ENCODE measurements at places on chromosomes 12 and 14. TPM values are rescaled to one million over a fixed set of nuclear protein-coding genes. Genes with fewer than 3 reads are reported as not detected.
A peak's percentile ranks its signal among the peaks of the same experiment; 100 is the strongest.

Gene TAS2R50
- 1.7 TPM for total RNA-seq

DNA sequence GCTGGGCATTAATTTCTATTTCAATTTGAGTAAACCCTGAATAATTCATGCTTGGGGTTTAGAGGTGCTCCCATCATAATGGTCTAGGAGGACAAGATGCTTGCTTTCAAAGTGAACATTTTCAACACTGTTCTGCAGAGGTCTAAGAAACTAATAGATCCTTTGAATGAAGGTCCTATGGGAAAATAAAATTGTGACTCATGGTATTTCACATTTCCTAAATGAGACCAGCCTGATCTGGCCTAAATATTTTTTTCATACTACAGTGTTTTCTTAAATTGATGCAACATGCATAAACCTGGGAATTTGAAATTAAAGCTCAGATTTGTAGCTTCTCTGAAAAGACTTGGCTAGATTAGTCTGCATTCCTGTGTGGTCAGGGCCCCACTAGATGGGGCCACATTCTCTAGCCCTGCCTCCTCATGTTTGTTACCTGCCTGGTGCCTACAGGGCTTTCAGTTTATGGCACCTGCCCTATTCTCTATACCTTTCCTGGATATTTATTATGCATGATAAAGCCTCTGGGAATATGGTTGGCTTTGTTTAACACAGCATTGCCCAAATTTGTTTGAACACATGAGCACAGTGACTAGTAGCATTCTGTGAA, 112.7 kb downstream of the METTL25 start:
- no peaks in the 10 kb centered on the region for H3K36me3 ChIP-seq
- H3K4me3 ChIP-seq = no peak overlapping the region
- no peaks in the 10 kb centered on the region for H3K4me1 ChIP-seq
- H3K27me3 ChIP-seq = no peaks in the 10 kb centered on the region
- no peak for DNase-seq
- no peak overlapping the region for H3K27ac ChIP-seq

Gene KLRF1
- not detected for total RNA-seq

DNA sequence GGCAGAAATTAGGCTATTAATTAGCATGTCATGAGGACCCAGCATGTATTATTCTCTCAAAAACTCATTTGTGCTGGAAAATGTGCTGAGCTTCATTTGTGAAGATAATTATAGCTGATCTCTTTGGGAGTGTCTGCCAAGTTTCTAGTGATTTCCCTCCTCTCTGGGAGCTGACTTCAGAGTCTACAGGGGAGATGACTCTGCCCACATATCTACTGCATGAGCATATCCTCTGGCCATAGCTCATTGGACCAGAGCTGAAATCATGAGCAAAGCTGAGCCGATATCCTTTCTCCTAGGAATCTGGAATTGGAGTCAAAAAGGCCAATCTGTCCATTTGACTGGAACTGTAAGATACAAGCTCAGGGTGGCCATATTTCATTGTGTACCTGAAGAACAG, 5.9 kb downstream of the CCDC198 start:
- no peak overlapping the region for H3K4me3 ChIP-seq
- H3K4me1 ChIP-seq = no peaks in the 10 kb centered on the region
- peaks cover 2% of the 10 kb centered on the region for H3K27me3 ChIP-seq
- DNase-seq = no peak
- no peaks in the 10 kb centered on the region for H3K36me3 ChIP-seq
- no peak overlapping the region for H3K27ac ChIP-seq

- H3K4me1 ChIP-seq = no peaks in the 10 kb centered on the region
- peaks cover 29% of the 10 kb centered on the region for H3K36me3 ChIP-seq
- no peak overlapping the region for H3K4me3 ChIP-seq
Measured at GRCh38 chr12:22064968-22065367, 18.9 kb downstream of the CMAS start.

GRCh38 chr12:93908846-93909567, 231.8 kb downstream of the CRADD start:
- no peak overlapping the region for H3K4me3 ChIP-seq
- no peak overlapping the region for H3K27ac ChIP-seq
- no peaks in the 10 kb centered on the region for H3K36me3 ChIP-seq
- peaks cover 7% of the 10 kb centered on the region for H3K27me3 ChIP-seq

GRCh38 chr12:106032623-106032925, 106.2 kb downstream of the NUAK1 start:
- H3K4me3 ChIP-seq = no peak overlapping the region
- peaks cover 9% of the 10 kb centered on the region for H3K4me1 ChIP-seq
- peaks cover 3% of the 10 kb centered on the region for H3K27me3 ChIP-seq
- H3K36me3 ChIP-seq = no peaks in the 10 kb centered on the region
- DNase-seq = no peak

- no peak overlapping the region for H3K4me3 ChIP-seq
- H3K27me3 ChIP-seq = peaks cover 15% of the 10 kb centered on the region
- H3K36me3 ChIP-seq = no peaks in the 10 kb centered on the region
- H3K4me1 ChIP-seq = no peaks in the 10 kb centered on the region
Measured at GRCh38 chr12:113413488-113413939, 8.7 kb upstream of the SDSL start.

- H3K36me3 ChIP-seq = no peaks in the 10 kb centered on the region
- no peaks in the 10 kb centered on the region for H3K4me1 ChIP-seq
- no peak for DNase-seq
Measured at GRCh38 chr12:98343002-98343567, 172.3 kb upstream of the TMPO start.

Gene FSCB
- total RNA-seq = not detected

- no peaks in the 10 kb centered on the region for H3K36me3 ChIP-seq
- DNase-seq = no peak
- H3K27me3 ChIP-seq = peaks cover 3% of the 10 kb centered on the region
- H3K27ac ChIP-seq = no peak overlapping the region
Measured at GRCh38 chr14:20503898-20504297, 1.4 kb upstream of the RNASE10 start.

DNA sequence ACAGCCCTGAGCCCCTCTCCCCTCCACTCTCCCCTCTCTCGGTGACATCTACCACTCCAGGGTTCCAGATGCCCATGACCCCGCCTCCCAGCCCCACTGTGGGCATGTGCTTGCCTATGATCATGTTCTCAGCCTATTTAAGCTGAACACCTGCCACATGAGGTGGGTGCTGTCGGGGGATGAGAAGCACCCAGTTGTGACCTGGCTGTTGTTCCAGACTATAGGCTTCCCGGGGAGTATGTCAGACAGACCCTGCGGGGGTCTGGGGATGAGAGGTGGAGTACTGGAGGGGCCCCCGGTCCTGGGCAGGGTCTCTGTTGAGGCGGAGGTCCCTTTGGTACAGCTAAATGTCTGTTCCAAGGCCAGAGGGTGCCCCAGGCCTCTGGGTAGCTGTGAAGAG, 6.0 kb downstream of the VSX2 start:
- no peak overlapping the region for H3K4me3 ChIP-seq
- no peak overlapping the region for H3K27ac ChIP-seq
- H3K4me1 ChIP-seq = peaks cover 12% of the 10 kb centered on the region
- no peak for DNase-seq

Gene ZC3H10
- total RNA-seq = 13.7 TPM

DNA sequence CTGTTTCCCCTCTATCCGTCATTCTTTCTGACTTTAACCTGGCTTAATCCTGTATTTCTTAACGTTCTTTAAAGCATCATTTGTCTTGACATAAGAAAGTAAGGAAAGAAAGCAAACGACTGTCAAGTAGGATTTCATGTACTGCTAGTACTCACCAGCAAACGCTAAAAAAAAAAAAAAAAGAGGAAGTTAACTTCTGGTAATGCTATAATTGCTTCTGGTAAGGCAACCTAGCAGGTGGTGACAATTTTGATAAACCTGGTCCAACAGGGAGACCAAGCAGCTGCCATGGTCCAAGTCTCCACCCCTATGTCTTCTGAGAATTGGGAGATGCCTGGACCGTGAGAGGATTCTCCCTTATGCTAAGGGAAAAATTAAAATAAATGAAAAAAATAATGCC, 306.6 kb downstream of the DAD1 start:
- no peaks in the 10 kb centered on the region for H3K27me3 ChIP-seq
- no peaks in the 10 kb centered on the region for H3K4me1 ChIP-seq
- no peak overlapping the region for H3K4me3 ChIP-seq
- H3K36me3 ChIP-seq = no peaks in the 10 kb centered on the region
- no peak for DNase-seq
- no peak overlapping the region for H3K27ac ChIP-seq

DNA sequence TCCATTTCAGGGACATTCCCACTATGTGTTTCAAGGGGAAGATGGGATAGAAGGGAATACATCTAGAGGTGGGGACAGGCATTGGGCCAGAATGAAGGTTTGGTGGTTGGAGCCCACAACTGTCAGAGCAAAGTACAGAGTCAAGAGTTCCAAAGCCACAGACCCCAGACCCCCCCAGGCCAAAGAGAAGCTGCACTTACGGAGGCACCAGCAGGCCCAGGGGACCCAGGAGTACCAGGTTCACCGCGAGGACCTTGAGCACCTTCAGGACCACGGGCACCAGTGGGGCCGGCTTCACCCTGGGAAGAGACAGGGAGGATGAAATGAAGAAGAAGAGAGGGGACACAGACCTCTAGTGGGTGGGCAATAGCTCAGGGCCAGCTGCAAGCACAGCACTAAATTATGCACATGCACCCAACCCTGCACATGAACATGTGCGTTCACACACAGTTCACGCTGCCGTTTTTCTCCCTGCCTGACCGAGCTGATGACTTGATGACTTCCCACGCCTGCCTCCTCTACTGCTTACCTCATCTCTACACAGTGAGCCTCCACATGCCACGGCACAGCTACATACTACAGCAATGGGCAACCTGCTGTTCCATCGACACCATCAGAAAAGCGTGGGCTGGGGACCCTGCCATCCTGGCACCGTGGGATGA, 16.7 kb downstream of the COL2A1 start:
- peaks cover 17% of the 10 kb centered on the region for H3K4me1 ChIP-seq
- no peak overlapping the region for H3K4me3 ChIP-seq
- H3K36me3 ChIP-seq = no peaks in the 10 kb centered on the region

GRCh38 chr12:58916161-58916621, 4.1 kb downstream of the LRIG3 start:
- H3K36me3 ChIP-seq = no peaks in the 10 kb centered on the region
- H3K4me1 ChIP-seq = peaks cover 5% of the 10 kb centered on the region
- H3K27me3 ChIP-seq = peaks cover 29% of the 10 kb centered on the region
- H3K27ac ChIP-seq = no peak overlapping the region

Gene C3AR1
- total RNA-seq = 0.60 TPM

- no peaks in the 10 kb centered on the region for H3K36me3 ChIP-seq
- no peak for DNase-seq
- no peaks in the 10 kb centered on the region for H3K4me1 ChIP-seq
- no peak overlapping the region for H3K27ac ChIP-seq
Measured at GRCh38 chr12:80472236-80472635, 28.2 kb downstream of the PTPRQ start.

GRCh38 chr14:100307766-100308426, 1.7 kb upstream of the SLC25A29 start:
- H3K27me3 ChIP-seq = peaks cover 29% of the 10 kb centered on the region
- H3K4me3 ChIP-seq = peak overlapping the region; percentile 64
- no peaks in the 10 kb centered on the region for H3K36me3 ChIP-seq
- no peak for DNase-seq
- peaks cover 18% of the 10 kb centered on the region for H3K4me1 ChIP-seq

Gene ANG
- total RNA-seq = 0.57 TPM

DNA sequence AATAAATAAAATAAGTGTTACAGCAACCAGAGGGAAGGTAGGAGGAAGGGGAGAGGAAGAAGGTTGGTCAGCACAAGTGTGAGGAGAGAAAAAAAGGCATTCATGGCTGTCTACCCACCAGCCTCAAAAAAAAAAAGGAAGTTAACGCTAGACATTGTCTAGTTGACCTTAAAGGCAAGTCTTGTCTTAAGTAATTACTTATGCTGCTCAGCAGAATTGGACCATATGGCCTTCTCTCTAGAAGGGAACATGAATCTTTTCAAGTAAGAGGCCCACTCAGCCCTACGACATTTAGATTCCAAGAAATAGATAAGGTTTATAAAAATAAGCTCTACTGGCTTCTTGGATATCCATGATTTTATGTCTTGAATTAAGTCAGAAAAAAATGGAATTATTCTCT, 172.7 kb downstream of the ETNK1 start:
- H3K27ac ChIP-seq = no peak overlapping the region
- no peak overlapping the region for H3K4me3 ChIP-seq
- peaks cover 3% of the 10 kb centered on the region for H3K27me3 ChIP-seq
- no peaks in the 10 kb centered on the region for H3K36me3 ChIP-seq

GRCh38 chr12:82959821-82960220, 273.1 kb downstream of the TMTC2 start:
- H3K36me3 ChIP-seq = no peaks in the 10 kb centered on the region
- H3K4me1 ChIP-seq = no peaks in the 10 kb centered on the region
- no peak overlapping the region for H3K4me3 ChIP-seq
- no peaks in the 10 kb centered on the region for H3K27me3 ChIP-seq
- DNase-seq = no peak
- H3K27ac ChIP-seq = no peak overlapping the region

DNA sequence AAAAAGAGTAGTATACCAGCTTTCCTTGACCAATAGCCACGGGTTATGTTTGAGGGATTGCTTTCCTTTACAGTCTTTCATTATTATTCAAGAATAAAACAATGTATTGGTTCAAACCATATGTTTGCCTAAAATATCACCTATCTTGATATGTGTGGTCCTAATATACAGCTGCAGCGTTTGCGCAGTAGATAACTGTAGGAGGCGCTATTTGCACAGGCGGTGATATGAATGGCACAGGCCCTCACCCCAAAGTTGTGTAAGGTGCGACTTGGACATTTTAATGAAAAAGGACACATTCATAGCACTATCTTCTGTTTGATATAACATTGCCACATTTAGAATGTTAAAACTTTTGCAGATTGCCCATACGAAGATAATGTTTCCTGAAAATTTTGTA, 298.4 kb downstream of the TRHDE start:
- H3K27ac ChIP-seq = no peak overlapping the region
- H3K36me3 ChIP-seq = no peaks in the 10 kb centered on the region
- H3K27me3 ChIP-seq = no peaks in the 10 kb centered on the region
- no peaks in the 10 kb centered on the region for H3K4me1 ChIP-seq

DNA sequence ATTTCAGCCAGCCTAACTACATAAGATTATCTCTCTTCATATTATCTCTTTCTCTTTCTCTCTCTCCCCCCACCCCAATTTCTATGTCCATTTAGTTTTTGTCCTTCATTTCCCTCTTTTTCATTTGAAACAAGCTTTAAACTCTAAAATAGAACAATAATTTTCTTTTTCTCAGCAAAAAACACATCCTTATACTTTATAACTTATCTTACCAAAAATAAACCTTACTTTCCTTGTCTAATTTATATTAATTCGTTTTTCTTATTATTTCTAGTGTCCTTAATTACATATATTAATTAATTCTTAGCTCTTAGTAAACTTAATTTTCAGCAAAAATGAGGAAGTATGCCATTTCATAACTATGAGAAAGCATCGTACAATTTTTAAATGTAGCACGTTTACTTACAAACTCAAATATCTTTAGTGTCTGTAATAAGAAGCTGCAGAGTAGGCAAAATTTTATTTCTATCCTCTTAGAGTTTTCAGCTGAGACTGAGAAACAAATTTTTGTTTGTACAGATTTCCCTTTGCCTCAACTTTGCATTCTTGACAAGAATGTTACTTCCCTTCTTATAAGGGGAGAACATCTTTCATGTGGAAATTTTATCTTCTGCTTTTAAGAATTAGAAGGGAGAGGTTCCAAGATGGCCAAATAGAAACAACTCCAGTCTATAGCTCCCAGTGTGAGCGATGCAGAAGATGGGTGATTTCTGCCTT, 65.1 kb upstream of the ST8SIA1 start:
- no peak overlapping the region for H3K4me3 ChIP-seq
- H3K36me3 ChIP-seq = no peaks in the 10 kb centered on the region
- no peak for DNase-seq
- peaks cover 27% of the 10 kb centered on the region for H3K4me1 ChIP-seq
- no peaks in the 10 kb centered on the region for H3K27me3 ChIP-seq

Gene KRT3
- 0.08 TPM for total RNA-seq

GRCh38 chr14:35336494-35337268, 44.5 kb downstream of the PSMA6 start:
- H3K36me3 ChIP-seq = no peaks in the 10 kb centered on the region
- DNase-seq = no peak
- H3K27me3 ChIP-seq = no peaks in the 10 kb centered on the region
- H3K4me1 ChIP-seq = peaks cover 49% of the 10 kb centered on the region
- H3K27ac ChIP-seq = peak overlapping the region; percentile 7
